ENCODE measurements at places on chromosomes 12 and 14.

GRCh38 chr12:96083020-96083719 lies 47.8 kb upstream of the LTA4H start:
- DNase-seq = no peak

DNA sequence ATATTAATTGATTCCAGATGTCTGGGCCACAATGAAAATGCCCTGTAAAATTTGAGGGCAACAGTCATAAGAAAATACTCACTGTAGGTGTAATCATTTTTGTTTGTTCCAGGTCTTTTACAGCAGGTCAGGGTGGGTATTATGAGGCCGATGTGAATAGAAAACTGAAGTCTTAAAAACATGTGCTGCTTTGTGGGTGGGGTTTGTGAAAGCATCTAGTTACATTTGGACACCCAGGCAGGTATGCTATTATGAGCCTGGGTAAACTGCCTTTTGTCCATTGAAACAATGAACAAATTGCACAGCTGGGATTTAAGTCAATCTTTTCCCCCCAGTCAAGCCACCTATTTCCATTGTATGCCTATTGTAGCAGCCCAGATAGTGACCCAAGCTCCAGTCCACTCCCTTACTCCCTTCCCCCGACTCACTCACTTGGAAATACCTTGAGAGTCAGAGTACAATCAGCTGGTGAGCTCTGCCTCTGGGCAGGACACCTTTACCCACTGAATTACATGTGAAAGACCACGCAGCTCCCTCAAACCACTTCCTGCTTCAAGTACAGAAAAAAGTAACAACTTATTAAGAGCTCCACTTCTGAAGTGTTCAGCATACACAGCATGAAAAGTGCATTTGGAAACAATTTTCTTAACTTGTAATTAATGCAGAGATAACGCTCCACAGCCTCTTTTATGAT lies 1.8 kb downstream of the IGF1 start:
- peak; percentile 93 for DNase-seq

- no peak for DNase-seq
Observed at GRCh38 chr12:25502596-25502995, 50.5 kb downstream of the LMNTD1 start.

- DNase-seq = no peak
Observed at GRCh38 chr12:47350062-47350408, 270.3 kb upstream of the AMIGO2 start.

DNA sequence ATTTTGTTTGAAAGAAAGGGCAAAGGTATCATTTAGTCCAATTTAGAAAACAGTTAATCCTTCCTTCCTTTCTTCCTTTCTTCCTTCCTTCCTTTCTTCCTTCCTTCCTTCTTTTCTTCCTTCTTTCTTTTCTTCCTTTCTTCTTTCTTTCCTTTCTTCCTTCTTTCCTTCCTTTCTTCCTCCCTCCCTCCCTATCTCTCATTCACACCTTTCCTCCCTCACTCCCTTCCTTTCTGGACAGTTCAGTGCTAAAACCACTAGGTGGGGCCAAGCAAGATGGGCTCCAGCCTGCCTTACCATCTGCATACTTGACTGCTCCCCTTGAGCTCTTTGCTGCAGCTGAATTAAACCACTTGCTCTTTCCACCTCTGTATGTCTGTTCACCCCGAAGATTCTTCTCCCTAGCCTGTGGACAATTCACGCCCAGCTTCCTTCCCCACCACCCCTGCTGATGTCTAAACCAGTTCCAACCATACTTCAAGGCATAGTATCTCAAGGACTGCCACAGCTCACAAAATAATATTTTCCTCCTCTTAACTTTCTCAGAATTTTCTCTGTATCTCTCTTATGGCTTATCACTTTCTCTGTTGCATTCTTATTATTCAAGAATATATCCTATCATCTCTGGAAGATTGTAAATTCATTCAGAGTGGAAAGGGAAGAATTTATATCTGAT lies 78.0 kb downstream of the DBX2 start:
- peak; percentile 68 for DNase-seq

- no peak for DNase-seq
Observed at GRCh38 chr14:22341049-22341448, 248.0 kb downstream of the DAD1 start.

- no peak for DNase-seq
Observed at GRCh38 chr14:87994974-87995373, 2.0 kb upstream of the GALC start.

GRCh38 chr14:55711175-55711811 lies 131.3 kb downstream of the KTN1 start:
- DNase-seq = no peak

DNA sequence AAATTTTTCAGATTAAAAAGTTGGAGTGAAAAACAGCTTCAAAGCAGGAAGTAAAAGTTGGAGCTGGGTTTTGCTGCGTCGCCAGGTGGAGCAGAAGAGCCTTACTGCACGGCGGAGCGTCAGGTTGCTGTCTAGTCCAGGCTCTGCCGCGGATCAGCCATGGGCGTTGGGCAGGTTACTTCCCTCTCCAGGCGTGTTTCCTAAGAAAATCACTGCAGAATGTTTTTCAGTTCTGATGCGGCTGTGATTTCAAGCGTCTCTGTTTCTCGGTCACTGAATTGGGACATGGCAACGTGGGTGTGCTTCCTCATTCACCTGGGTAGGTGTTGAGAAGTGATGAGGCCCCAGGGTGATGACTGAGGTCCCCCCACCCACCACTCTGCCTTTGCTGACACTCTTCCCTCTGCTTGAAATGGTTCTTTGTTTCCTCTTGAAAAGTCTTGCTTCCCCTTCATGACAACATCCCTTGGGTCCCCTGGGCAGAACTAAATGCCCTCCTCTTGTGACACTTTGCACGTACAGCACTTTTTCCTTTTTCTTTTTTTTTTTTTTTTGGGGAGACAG lies 7.6 kb downstream of the EVL start:
- peak; percentile 41 for DNase-seq

GRCh38 chr14:29123017-29123416 lies 356.4 kb downstream of the FOXG1 start:
- no peak for DNase-seq

DNA sequence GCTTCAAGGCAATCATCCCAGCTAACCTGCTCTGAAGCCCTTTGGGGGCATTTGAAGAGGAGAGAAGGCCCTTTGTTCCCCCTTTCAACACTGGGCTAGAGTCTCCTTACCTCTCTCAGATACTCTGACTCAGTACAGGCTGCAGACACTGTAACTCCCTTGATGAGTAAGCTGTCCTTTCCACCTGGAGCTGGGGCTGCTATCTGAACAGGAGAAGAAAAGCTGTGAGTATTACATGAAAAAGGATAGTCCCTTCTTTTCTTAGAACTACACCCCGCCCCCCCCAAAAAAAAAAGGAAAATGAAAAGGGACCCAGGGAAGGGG lies 186.6 kb upstream of the PLEKHG7 start:
- DNase-seq = peak; percentile 83

DNA sequence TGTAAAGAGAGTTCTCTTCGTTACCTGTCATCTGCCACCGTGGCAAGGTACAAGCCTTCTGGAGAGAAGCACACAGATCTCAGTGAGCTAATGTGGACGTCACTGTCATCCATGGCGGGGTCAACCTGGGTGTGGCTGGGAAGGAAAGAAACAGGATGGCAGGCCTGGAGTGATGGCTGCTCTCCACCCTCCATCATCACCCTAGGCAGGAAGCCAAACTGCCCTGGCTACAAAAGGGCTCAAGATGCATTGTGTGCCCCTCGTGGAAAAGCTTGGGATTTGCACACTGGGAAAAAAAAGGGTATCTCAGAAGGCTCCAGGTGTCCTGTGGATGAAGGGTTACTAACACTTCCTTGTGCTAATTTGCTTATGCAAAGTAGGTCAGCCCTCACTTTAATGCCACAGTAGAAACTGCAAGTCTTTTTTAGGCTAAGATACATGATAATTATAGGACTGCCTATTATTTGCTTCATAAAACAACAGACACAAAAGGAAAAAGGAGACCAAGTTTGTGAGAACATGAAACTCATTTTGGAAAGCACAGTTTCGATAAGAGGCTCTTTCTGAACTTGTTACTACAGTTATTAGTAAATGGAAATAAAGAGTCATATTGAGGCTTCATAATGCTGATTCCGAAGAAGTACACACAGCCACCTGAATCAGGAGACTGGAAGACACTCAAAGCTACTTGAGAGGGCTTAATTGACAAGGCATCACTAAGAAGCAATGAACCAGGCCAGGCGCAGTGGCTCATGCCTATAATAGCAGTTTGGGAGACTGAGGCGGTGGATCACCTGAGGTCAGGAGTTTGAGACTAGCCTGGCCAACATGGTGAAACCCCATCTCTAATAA lies 18.9 kb downstream of the RFC5 start:
- no peak for DNase-seq

- DNase-seq = no peak
Observed at GRCh38 chr12:70724444-70724843, 87.2 kb upstream of the PTPRB start.

GRCh38 chr14:91383439-91383838 lies 34.2 kb downstream of the CCDC88C start:
- no peak for DNase-seq

- peak; percentile 96 for DNase-seq
Observed at GRCh38 chr12:642633-643474, 20.4 kb downstream of the NINJ2 start.

- DNase-seq = no peak
Observed at GRCh38 chr14:74965486-74966153, 10.2 kb upstream of the PGF start.

DNA sequence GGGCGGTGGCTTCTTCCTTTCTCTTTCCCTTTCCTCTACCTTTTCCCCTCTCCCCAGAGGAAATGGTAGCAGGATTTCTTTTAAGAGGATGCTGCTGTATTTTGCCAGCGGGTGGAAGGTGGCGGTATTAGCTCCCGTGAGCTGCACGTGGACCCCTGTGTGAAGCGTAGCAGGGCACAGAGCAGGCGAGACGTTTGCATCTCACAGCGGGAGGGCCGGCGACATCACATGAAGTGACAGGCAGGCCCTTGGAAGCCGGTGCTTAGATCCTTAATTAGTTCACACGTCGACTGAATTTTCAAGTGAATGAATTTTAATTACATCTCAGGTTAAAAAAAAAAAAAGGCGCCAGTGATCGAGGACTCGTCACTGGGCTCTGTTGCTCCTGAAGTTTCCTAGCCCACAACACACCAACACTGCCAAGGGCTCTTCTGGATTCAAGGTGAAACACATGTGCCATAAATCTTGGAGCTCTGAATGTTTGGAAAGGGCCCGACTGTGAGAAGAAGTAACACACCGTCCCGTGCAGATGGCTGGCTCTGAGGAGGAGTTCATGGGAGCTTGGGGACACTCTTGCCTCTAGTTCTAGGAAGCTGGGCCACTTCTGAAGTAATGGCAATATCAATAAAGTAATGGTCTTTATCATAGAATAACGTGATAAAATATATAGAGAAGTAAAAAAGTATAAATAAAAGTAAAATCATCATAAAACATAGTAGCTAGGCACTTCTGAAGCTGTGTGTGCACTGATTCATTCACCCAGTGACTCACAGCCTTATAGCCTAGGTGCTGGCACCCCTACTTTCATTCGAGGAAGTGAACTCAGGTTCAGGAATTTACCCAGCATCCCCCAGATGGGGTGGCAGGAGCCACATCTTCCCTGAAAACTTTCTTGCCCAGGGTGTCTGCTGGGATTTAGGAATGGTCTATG lies 75.3 kb downstream of the AACS start:
- DNase-seq = no peak

GRCh38 chr14:70947739-70948138 lies 40.5 kb downstream of the PCNX1 start:
- DNase-seq = no peak

DNA sequence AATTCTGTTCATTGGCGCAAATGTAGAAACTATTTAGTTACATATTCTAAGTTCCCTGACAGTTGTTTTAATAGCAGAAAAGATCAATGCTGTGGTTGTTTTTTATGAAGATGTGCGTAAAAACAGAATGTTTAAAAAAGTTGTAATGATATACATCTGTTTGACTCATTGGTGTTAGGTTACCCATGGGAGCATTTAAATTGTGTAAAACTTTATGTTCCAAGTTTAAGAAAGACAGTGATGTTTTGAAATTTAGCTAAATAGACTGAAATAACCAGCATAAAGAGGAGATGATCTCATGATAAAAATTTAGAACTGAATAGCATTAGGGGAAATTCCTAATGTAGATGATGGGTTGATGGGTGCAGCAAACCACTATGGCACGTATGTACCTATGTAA lies 3.6 kb downstream of the PELI2 start:
- no peak for DNase-seq

- DNase-seq = no peak
Observed at GRCh38 chr12:2561367-2561766, 233.4 kb upstream of the FKBP4 start.

GRCh38 chr12:77070800-77071449 lies 5.6 kb upstream of the E2F7 start:
- no peak for DNase-seq

DNA sequence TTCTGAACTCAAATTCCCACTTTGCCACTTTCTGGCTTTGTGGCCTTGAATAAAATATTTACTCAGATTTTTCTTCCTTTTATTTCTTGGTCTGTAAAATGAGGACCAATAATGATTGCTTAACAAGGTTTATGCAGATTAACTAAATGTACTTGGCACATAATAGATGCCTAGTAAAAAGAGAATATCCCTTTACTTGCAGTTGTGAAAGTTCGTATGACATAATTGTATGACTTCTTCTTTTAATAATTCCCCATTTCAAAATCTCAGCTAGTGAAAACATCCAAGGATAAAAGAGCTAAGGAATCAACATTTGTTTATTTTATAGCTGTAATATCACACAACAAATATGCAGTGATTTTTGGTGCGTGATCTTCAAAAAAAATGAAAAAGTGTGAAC lies 215.6 kb upstream of the ATP2B1 start:
- no peak for DNase-seq

DNA sequence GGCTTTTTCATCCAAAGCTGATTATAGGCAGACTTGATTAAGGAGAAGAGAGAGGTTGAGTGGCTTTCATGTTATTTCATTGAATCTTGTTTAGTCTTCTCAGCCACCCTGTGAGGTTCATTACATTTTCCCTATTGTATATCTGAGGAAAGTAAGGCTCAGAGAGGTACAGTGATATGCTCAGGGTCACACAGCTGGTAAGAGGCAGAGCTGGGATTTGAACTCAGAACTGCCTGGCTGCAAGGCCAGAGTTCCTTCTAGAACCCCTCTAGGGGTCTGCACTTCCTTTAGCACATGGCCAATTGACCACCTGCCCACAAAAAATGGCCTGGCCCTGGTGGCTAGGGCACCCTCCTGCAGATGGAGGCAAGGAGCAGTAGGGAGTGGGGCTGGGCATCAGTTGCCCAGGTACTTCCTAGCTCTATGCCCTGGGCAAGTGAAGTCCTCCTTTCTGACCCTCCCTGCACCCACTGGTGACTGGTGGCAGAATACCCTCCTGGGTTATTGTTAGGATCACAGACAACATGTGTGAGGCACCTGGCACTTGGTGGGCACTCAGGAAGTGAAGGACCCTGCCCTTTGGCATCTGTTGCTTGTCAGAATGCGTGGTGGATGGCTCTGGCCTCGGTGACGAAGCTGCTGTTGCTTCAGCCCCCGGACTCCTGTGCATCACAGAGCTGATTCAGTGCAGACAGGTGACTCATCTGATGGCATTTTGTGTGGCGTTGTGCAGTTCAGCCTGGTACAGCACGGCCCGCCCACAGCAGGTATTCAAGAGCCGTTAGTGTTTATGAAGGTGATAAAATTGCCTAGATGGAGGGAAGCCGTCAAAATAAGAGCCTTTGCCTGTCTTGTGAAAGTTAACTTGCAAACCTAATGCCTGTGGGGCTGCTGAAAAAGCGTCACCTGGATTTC lies 115.8 kb downstream of the SLC25A47 start:
- peak; percentile 91 for DNase-seq

Data from islet precursor cell (in vitro differentiated cells).